Stimulated activated CD4-positive, alpha-beta T cell treated with anti-CD3 and anti-CD28 coated beads, Interleukin-4, amount 100 ng/mL, for 24 hours (primary cell): ENCODE measurements at places on chromosomes 6 and 20.
A peak's percentile ranks its signal among the peaks of the same experiment; 100 is the strongest.

DNA sequence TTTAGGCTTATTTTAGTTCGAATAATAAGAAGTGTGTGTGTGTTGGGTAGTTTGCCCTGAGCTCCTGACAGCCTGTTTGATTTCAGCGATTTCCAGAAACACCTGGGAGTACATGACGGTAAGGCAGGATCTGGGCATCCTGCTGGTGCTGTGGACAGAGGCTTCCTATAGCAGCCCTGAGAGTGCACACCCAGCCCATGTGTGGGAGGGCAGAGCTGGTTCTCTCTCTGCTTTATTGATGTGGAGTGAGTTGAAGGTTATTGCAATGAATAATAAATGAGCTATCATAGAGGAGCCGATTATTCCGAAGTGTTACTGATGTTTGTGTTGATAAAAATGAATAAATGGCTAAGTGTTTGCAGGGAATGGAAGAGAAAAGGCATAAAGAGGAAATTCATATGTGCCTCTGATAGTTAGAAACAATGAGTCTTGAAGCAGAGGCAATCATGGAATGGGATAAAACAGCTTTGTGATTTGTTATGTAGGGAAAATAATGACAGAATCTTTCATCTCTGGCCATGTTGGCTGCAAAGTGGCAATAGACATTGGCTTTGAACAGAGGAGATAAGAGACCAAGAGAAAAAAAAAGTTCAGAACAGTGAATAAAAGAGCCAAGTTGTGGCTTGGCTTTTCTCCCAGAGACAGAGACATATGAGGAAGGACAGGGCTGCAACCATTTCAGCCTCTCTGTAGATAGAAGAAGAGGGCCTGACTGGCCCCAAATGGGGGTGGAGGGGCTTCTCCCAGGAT is 166.2 kb upstream of the CHD6 start:
- no peak for DNase-seq

- no peak for DNase-seq
Measured at GRCh38 chr6:13778028-13778427, 36.3 kb downstream of the MCUR1 start.

GRCh38 chr20:39607141-39607540 is 645.0 kb downstream of the DHX35 start:
- DNase-seq = no peak

GRCh38 chr6:108565091-108565766 is 4.5 kb downstream of the FOXO3 start:
- peak; percentile 19 for DNase-seq

- no peak for DNase-seq
Measured at GRCh38 chr6:133973109-133973971, 20.3 kb downstream of the TBPL1 start.

DNA sequence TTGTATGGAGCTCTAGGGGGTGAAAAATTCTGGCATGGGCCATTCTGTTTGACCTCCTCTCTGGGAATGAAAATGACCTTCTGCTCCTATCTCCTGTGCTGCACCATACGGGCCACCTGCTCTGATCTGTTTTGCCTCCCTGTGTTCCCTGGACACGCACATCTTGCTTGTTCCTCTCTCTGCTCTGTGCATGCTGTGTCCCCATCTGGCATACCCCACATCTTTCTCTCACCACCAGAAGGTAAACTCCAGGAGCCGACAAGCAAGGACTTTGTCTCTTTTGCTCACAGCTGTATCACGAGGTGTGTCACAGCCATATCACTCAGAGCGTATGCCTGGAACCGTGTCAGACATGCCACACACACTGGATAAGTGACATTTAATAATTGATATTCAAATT is 208.4 kb upstream of the DTNBP1 start:
- DNase-seq = no peak

- no peak for DNase-seq
Measured at GRCh38 chr6:108156180-108156937, 9.5 kb upstream of the NR2E1 start.

GRCh38 chr6:41132254-41132653 is 21.9 kb downstream of the TREML1 start:
- DNase-seq = no peak

DNA sequence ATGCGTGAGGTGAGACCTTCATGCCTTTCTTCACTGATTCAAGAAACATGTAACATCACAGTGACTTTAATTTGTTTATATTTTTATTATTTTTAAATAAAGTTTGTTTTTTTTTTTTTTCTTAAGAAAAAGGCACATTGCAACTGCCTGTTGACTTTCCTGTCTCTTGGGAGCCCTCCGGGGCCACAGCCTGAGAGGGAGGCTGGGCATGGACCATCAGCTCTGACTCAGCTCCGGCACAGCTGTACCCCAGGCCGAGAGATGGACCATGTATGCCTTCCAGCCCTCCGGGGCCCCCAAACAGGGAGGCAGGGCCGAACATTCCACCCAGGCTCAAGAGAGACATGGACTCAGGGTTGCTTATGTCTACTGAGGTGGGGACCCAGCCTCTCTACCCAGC is 99.9 kb downstream of the NFATC2 start:
- DNase-seq = no peak

DNA sequence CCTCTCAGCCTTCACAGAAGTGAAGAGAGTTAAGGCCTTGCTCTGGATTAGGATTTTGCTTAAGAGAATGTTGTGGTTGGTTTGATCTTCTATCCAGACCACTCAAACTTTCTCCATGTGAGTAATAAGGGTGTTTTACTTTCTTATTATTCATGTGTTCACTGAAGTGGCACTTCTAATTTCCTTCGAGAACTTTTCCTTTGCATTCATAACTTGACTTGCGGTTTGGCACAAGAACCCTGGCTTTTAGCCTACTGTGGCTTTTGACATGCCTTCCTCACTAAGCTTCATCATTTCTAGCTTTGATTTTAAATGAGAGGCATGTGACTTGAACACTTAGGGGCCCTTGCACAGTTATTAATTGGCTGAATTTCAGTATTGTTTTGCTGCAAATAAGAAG is 166.1 kb upstream of the OPRM1 start:
- no peak for DNase-seq

GRCh38 chr6:142697922-142698321 is 247.1 kb downstream of the HIVEP2 start:
- DNase-seq = no peak

GRCh38 chr6:145161501-145161900 is 573.8 kb downstream of the EPM2A start:
- no peak for DNase-seq

DNA sequence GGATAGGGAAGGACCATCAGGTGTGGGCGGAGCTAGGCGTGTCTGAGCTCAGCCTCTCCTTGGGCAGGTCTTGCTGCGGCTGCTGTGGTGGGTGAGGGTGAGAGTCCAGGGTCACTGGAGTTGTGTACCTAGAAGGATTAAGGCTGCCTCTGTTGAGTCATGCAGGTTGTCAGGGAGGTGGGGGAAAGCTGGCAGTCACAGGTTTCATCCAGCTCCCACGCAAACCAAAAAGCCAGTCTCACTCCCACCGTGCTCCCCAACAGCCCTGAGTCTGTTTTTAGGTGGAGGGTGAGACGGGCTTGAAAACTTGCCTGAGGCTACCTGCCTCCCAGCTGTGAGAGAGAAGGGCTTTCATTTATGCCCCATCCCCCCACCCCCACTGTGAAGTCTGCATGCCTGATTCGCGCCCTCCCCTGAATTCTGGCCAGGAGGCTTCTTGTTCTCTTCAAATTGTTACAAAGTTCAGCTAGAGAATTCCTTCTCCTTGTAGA is 161.5 kb downstream of the MYLK4 start:
- no peak for DNase-seq

GRCh38 chr20:36483919-36484808 is 57.2 kb upstream of the MYL9 start:
- no peak for DNase-seq

DNA sequence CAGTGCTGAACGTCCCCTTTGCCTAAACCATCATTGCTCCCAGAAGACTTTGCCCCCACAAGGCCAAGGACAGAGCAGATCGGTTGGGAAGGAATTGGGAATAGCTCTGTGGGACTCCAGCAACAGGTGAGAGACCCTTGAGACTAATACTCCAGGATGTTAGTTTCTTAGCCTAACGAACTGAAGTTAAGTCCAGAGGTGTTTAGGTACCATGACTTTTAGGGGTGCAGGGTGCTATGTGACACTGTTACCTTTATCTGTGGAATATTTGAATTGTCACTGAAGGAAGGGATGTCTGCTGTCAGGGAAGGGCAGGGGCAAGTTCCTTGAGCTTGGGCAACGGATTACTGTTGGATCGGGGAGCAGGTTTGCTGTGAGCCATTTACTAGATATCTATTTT is 1.9 kb downstream of the BLCAP start:
- DNase-seq = no peak

DNA sequence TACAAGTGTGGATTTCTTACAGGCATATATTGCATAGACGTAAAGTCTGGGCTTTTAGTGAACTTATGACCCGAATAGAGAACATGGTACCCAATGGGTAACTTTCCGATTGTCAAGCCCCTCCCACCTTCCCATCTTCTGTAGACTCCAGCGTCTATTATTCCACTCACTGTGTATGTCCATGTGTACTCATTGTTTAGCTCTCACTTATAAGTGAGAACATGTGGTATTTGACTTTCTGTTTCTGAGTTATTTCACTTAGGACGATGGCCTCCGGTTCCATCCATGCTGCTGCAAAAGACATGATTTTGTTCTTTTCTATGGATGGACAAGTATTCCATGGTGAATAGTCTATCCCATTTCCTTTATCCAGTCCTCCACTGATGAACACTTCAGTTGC is 306.4 kb downstream of the CD83 start:
- peak; percentile 17 for DNase-seq

GRCh38 chr6:25851961-25852360 is 20.1 kb upstream of the SLC17A1 start:
- no peak for DNase-seq

GRCh38 chr6:167403427-167403826 is 78.5 kb downstream of the TTLL2 start:
- DNase-seq = no peak

DNA sequence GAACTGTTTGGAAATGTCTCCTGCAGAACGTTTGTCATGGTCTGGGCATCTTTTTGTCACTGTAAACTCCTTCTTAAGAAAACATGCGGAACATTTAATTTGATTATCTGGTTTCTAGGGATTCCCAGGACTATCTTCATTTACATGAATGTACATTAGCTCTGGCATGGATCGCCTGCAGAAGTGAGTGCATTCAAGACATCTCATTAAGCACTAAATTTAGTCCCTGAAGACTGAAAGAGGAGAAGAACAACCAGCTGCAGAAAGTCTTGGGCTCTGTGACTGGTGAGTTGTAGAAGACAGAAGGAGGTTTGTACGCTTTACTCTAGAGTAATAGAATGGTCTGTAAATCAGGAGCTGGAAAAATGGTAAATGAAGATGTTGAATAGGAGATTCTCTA is 540.7 kb downstream of the BCKDHB start:
- DNase-seq = no peak
